ENCODE measurements at places on chromosomes 16 and 17.

DNA sequence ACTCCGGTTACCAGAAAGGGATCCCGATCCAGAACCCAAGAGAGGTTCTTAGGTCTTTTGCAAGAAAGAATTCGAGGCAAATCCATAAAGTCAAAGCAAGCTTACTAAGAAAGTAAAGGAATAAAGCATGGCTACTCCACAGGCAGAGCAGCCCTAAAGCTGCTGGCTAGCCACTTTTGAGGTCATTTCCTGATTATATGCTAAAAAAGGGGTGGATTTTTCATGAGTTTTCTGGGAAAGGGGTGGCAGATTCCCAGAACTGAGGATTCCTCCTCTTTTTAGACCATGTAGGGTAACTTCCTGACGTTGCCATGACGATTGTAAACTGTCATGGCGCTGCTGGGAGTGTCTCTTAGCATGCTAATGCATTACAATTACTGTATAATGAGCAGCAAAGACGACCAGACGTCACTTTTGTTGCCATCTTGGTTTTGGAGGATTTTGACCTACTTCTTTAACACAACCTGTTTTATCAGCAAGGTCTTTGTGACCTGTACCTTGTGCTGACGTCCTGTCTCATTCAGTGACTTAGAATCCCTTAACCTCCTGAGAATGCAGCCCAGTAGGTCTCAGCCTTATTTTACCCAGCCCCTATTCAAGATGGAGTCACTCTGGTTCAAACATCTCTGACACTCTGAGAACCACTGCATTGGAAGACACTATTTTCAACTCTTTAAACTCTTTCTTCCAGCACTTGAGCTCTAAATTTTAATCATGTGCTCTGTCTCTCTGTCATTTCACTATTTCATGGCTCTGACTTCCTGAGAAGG, 203.6 kb upstream of the CACNG3 start:
- no peak for DNase-seq

- no peak for DNase-seq
Measured at GRCh38 chr16:65783709-65784474, 582.6 kb upstream of the CDH5 start.

- DNase-seq, result no peak
Measured at GRCh38 chr17:29140631-29141513, 39.3 kb downstream of the MYO18A start.

- peak; percentile 68 for DNase-seq
Measured at GRCh38 chr17:2025220-2025621, at the start of gene RTN4RL1. Gene RTN4RL1 (minus strand): TSS chr17:2025334. CDS start chr17:2024865, 469 bp downstream.

DNA sequence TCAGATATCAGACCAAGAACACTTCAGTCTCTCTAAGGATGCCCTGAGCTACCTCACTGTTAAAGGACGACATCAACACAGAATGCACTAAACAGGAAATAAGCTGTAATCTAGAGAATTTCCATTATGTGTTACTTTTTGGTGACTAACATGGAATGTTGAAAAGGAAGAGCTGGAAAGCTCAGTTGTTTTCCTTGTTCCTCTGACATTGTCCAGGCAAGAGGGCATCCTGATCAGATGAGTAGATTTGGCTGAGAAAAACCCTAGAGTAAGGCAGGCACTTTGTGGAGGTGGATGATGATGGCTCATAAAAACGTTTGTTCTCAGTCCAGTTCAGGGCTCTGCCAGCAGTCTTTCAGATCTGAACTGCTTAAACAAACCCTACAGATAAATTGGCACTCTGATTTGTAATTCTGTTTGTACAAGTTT, 34.0 kb downstream of the DGKE start:
- no peak for DNase-seq

DNA sequence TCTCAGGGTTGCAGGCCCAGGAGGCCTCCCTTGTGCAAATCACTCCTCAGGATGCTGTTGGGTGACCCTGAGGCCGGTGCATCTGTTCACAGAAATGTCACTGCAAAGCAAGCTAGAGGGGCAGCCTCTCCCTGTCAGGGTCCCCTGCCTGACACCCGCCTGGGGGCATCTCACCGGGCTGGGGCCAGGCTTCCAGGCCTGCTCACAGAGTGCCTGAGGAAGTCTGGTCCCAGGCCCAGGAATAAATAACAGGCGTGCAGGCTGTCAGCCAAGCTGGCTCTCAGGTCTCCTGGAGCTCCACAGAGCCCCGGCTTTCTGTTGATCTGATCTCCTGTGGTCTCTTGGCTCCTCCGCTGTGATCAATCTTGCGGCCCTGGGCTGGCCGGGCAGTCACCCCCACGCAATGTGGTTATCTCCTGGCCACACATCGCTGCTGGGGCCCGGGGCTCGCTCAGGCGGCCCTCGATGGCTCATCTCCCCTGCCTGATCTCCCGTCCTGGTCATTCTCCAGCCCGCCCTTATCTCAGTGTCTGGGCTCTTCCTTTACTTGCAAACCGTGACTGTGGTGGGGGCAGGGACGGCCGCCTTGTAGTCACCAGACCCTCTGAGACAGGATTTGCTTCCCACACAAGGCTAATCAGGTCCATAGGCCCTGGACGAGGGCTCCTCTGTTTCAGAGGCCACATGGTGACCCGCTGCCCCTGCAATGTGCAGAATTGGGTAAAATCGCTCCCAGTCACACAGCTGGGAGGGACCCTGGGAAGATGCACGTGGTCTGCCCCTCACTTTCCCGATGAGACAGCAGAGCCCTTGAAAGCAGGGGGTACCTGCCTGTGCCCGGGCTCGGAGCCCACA, 231.2 kb upstream of the GSE1 start:
- no peak for DNase-seq

DNA sequence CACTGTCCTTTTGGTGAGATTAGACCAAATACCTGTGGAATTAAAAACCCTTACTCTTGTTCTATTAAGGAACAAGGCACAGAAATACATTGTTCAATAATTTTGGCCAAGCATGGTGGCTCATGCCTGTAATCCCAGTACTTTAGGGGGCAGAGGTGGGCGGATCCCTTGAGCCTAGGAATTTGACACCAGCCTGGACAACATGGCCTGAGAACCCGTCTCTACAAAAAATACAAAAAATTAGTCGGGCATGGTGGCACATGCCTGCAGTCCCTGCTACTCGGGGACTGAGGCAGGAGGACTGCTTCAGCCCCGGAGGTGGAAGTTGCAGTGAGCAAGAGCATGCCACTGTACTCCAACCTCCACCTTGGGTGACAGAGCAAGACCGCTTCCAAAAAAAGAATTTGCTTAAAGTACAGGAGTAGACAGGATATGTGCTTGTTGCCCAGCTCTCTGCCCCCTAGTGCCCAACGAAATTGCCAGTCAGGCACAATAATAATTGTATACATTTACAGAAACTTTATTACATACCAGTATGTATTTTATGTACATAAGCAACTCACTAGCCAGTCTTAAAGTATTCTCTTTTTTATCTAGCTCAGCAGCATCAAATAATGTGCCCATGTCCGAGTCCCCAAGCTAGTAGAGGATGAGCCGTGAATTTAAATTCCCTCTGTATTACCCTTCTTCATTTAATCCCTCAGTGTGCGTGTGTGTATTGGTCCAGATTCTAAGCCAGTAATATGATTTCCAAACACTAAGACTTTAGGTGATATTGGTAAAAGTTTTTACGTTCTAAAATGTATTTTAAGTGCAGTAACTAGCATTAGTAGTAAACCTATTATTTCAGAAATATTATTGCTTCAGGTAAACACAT, 1.4 kb downstream of the THUMPD1 start:
- DNase-seq, result no peak

- DNase-seq, result no peak
Measured at GRCh38 chr16:11014136-11014535, 69.8 kb downstream of the CLEC16A start.

GRCh38 chr17:78929908-78930775, 5.0 kb upstream of the TIMP2 start:
- DNase-seq, result no peak

GRCh38 chr17:44417553-44417952, 28.1 kb upstream of the ITGA2B start:
- no peak for DNase-seq

GRCh38 chr16:46746821-46747776, 1.0 kb downstream of the MYLK3 start:
- no peak for DNase-seq

DNA sequence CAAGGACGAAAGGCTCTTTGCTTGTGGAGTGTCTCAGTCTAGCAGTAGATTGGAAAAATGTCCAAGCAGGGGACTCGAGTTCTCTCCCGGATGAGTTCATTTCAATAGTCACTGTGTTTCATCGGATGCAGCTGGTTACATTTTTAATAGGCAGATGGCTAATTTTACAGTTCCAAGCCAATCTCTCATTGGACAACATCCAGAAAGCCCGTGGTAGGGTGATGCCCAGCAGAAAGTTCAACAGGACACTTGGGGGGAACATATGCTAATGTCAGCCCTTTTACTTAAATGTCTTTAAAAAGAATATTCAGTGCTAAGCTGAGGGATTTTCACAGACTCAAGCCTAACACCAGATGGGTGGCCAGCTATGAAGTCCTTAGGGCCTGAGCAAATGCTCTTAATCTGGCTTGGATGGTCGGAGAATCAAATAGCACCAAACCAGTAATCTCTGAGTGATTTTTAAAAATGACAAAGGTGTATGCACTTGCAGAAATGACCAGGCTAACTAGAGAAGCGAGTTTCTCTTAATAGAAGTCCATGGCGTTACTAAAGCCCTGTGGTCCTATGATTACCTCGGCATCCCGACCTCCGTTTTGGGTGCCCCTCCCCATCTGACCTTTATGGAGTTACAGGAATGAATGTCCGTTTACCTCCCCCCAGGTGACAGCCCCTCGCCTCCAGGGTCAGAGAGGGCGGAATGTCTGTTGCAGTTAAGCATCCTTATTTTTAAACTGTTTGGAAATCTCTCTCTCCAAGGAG, 289.2 kb upstream of the SALL1 start:
- DNase-seq, result no peak

DNA sequence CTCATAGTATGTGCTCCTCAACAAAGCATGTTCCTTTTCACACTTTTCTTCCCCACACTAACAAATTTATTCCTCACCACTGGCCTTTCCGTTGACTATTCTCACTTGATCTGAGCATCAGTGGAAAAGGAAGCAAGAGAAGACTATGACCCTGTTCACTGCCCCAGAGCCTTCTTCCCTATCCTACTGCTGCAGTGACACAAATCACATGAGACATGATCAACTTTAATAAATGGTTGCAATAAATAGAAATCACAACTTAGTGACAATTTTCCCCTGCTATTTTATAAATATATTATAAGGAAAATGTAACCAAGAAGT, 438.7 kb upstream of the SOX9 start:
- no peak for DNase-seq

DNA sequence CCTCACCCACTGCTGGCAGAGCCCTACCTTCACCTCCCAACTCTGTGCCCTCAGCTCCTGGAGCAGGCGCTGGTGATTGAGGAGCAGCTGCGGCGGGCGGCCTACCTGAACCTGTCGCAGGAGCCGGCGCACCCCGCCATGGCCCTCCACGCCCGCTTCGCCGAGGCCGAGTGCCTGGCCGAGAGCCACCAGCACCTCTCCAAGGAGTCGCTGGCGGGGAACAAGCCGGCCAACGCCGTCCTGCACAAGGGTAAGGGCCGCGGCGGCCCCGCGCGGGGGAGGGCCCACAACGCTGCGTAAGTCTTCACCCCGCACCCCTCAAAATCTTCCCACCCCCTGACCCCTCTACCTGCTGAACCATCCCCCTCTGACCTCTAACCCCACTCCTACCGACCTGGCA, 7.0 kb downstream of the RNF227 start:
- no peak for DNase-seq

DNA sequence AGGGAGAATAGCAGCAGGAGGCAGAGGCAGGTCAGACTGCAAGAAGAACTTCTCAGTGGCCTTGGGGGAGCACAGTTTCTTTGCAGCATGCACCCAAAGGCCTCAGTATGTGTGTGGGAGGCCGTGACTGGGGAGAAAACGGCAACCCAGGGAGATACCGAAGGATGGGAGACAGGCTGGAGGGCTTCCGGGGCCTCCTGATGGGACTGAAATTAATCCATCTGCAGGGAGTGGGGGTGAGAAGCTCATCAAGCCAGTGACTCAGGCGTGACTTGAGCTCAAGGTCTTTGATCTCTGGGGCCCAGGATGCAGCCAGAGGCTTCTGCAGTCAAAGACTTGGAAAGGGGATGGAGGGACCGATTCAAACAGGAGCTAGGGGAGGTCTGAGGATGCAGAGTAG, 5.1 kb upstream of the C17orf113 start:
- no peak for DNase-seq

DNA sequence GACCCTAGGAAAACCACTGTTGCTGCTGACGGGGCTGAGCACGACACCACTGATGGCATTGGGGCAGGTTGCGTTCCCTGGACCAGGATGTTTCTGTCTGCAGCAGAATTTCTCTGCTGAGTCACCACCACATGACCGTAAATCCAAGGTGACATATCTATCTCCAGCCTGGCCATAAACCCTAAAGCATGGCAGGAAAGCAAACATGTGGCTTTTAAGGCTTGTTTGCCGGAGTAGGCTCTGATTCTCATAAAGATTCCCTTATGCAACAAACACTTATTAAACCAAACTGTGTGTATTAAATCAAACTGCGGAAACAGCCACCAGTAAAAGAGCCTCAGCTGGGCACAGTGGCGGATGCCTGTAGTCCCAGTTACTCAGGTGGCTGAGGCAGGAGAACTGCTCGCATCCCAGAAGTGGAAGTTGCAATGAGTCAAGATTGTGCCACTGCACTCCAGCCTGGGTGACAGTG, 17.3 kb downstream of the MPHOSPH6 start:
- DNase-seq, result no peak

DNA sequence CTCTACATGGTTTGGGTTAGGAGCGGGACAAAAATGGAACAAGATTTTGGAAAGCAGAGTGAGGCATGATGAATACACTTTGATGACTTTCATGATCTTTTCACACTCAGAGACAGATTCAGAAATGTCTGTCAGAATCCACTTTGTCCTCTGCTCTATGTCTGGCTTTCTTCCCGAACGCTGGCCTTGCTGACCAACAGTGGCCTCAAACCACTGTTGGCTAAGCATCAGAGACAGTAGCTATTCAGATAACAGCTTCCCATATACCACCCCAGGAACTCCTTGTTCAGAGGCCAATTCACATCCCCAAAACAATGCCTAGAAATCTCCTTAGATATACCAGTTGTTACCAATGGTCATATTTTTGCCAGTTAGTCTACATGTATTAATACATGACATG, 40.9 kb downstream of the FBXL20 start:
- DNase-seq, result no peak

DNA sequence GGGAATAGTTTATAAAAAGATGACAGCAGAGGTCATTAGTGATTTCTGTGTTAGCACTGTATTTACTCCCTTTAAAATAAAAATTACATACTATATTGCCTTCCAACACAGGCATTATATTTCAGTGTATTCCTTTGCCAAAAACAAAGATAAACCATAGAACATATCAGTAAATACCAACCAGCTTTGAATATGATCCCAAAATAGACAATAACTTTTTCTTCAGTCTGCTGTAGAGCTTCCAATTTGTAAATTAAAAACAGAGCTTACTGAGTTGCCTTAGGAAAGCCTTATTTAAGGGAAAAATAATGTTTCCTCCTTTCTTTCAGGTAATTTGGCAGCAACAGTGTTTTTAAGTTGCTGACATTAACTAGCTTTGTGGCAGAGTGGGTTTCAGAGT, 352.1 kb upstream of the TBX2 start:
- no peak for DNase-seq

DNA sequence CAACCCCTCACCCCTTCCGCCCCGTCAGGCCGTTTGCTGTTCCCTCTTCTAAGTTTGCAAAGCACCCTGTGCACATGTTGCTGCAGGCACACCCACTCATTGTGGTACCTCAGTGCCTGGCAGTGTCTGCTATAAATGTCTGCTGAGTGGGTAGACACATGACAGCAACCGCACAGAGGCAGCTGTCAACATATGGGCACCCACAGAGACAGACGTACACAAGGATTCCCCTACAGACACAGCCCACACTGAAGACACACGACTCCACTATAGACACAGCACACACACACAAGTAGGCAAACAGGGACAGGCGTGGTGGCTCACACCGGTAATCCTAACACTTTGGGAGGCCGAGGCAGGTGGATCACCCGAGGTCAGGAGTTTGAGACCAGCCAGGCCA, 17.8 kb upstream of the CRK start:
- DNase-seq, result no peak

Data from stimulated activated CD4-positive, alpha-beta T cell treated with anti-CD3 and anti-CD28 coated beads, Interleukin-1b, Interleukin-23, amount 100 ng/mL, for 4 hours (primary cell).